ENCODE measurements at places on chromosomes 4 and X.

GRCh38 chrX:55996649-55997048 lies 235.5 kb upstream of the KLF8 start:
- DNase-seq: no peak

- DNase-seq: no peak
Observed at GRCh38 chr4:17370818-17371217, 141.1 kb downstream of the QDPR start.

DNA sequence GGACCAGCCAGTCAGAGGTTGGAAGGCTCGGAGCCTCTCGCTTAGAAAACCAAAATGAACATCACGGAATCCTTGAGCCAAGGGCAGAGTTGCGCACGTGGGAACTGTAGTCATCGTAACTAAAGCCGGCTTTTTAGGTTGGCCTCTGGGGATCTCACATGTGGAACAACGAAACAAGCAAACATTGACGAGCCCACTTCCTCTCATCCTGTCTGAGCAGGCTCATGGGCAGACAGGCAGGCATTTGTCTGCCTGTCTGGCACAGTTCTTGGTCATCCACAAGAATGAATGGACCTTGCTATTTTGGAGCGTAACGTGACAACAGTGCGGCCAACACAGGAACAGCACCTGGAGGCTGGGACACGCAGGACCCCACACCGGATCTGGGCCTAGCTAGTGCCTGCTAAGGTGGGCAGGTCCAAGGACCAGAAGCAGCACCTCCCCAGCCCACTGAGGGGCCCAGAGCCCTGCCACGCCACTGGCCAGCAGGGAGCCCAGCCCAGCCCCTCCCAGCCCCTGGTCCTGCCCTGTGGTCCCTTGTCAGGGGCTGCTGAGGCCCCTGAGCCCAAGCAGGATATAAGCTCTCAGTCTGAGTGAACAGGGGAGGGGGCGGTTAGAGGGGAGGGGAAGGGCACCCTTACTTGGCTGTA lies 9.2 kb upstream of the TREX2 start:
- no peak for DNase-seq

DNA sequence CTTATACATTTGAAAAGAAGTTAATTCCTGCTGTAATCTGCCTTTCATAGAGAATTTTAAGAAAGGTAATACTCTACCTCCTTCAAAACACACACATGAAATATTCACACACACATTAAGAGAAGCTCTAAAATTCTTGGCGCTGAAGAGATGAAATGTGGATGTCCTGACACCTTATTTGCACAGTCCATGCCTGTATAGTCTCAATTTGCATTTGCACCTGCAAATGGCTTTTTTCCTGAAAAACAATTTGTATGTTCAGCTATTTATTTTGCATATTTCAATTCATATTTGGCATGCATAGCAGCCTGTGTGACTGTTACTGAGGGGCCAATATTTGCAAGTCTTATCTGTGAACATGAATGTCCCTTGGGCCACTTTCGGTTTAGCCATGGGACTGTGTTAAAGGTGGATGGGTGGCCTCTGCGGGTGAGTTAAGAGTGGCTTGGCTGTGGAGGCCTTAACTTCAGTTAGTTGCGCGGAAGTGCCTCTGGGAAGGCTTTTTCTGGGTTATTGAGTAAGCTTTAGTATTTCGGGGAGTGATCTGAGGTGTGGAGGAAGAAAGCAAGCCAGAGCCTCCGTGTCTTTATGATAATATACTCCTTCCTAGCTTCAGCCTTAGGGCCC lies 443.3 kb upstream of the FAT1 start:
- DNase-seq: no peak

- DNase-seq: no peak
Observed at GRCh38 chr4:36303426-36304137, 22.2 kb downstream of the DTHD1 start.

- no peak for DNase-seq
Observed at GRCh38 chr4:114875630-114876029, 237.8 kb downstream of the NDST4 start.

- no peak for DNase-seq
Observed at GRCh38 chr4:155616117-155616516, 50.5 kb upstream of the GUCY1A1 start.

- DNase-seq: no peak
Observed at GRCh38 chr4:128606173-128606572, 203.3 kb upstream of the JADE1 start.

DNA sequence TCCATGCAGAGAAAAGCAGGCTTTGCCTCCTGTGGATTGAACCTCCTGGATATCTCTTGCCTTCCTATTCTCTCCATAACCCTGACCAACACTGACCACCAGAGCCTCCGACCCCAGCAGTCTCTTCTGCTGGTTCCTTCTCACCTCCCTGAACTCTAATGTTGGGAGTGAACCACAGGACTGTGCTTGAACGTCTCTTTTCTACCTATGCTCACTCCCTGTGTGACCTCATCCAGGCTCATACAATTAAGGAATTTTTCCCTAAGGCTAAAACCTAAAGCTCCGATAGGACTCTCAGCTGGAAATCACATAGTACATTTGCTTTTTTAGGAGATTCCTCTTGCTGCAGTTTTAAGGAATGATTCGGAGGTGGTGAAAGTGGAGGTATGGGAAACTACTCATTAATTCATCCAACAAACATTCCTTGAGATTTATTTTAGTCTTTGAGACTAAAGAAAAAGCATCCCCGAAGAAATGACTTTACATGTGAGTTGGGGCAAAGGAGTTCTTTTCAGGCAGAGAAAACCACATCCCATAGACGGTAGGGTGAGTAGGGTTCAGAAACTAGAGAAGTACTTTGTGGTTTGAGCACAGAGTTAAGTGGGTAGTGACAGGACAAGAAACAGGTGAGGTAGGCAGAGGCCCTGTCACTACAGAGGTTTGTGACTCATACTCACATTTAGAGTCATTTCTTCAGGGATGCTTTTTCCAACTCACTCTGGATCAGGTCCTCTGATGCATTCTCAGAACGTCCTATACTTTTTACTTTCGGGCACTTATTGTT lies 30.8 kb downstream of the NDNF start:
- no peak for DNase-seq

DNA sequence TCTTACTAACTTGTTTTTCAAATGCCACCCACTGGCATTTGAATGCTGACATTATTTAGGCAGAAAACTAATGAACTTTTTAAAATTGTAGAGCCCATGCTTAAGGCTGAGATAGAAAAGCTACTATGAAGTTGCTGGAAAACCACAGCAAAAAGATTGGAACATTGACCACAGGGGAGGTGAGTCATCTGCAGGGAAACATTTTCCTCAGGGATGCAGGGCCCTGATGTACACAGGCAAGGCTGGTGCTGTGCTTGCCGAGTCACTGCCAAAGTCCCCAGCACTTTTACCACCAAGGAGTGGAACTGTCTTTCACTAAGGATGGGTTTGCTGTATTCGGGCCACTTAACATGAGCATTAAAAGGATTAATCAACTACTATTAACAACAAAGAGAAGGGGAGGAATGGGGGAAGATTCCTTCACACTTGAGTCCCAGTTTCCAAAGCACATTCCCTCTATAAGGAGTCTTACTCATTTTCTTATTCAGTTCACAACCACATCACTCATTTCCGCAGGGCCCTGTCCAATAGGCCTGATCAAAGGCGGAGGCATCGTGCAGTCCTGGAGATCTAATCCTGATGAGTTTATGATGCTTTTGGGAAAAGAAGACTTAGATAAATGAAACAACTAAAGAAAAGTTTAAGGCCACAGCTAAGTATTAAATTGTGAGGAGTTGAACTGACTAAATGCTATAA lies 202.9 kb upstream of the NPY2R start:
- no peak for DNase-seq

GRCh38 chr4:168629566-168629965 lies 132.7 kb downstream of the PALLD start:
- DNase-seq: no peak

DNA sequence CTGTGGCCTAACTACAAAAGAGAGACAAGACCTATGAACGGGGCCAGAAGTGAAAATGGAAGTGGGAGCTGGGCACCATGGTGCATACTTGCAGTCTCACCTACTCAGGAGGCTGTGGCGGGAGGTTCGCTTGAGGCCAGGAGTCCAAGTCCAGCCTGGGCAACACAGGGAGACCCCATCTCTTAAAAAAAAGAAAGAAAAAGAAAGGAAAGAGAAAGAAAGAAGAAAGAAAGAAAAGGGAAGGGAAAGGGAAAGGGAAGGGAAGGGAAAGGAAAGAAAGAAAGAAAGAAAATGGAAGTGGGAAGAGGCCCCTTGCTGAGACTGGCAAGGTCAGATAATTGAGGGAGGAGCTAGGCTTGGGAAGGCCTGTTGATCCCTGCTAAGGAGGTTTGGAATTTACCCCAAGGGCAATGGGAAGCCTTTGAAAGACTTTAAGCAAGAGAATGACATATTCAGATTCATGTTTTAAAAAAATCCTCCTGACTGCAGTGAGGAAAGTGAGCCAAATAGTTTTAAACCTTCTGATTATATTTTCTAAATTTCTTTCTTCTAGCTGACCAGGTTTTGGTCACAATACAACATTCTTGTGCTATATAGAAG lies 17.7 kb upstream of the HERC5 start:
- DNase-seq: no peak

DNA sequence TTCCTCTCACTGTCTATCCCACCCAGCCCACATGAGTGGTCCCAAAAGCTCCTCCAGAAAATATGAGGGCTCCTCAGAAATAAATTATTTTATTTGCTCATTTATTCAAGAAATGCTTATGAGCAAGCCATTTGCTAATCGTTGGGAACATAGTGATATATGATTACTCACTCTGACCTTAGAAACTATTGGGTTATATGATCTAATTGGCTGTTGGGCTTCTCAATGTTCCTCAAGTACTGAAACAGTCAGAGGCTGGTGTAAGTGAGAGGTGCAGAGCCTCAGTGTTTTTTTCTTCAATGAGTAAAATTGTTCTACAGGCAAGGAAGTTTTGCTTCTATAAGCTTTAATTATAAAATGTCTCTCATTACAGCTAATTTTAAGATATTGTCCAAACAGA lies 893.8 kb upstream of the INTU start:
- no peak for DNase-seq

GRCh38 chrX:134236626-134237614 lies at the start of gene CCDC160:
Gene CCDC160 (plus strand): TSS chrX:134237182. CDS start chrX:134244801, 7,619 bp downstream.
- DNase-seq: peak; percentile 22

DNA sequence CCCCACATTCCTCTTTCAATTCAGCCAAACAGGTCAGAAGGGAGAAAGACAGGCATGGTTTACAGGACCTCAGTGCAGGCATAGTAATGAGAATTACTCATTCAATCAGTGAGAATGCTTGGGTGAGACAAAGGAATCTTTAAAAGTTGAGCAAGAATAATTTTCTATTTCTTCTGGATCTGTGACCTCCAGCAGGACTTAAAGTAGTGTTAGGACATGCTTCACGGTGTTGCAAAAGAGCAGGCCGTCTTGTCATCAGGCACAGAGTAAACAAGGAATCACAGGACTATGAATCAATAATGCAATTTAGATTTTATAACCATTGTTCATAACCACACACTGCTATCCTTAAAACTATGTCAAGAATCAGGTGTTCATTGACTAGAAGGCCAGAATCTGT lies 130.6 kb upstream of the GLRA2 start:
- no peak for DNase-seq

DNA sequence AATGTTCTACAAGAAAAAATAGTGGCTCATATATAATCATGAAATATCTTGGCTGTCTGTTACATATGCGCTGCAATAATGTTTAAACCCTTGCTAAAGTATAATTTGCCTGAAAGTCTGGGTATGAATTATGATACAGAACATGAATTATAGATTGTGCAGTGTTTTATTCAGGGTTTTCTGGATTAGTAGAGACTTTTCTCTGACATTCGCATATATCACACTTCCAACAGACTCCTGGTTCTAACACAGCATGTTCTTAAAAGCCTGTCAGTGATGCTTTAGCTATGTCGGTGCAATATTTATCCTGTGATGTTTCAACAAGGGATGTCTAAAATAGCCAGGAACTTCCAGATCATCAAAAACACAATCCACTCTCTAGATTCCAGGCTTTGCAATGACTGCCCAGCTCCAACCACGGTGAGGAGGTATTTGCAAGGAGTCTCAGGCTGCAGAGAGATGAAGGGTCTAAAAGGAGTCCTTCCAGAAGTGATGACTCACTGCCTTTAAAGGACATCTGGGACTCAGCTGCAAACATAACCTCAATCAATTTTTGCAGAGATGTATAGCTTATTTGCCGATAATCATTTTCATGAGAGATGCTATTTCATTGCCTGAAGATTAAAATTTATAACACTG lies 69.4 kb downstream of the RWDD4 start:
- no peak for DNase-seq

- peak; percentile 20 for DNase-seq
Observed at GRCh38 chr4:74793757-74794381, 454 bp downstream of the BTC start.

- DNase-seq: peak; percentile 5
Observed at GRCh38 chr4:173528378-173529321, 1.4 kb downstream of the HAND2 start.

- no peak for DNase-seq
Observed at GRCh38 chr4:17721496-17722355, 59.7 kb downstream of the FAM184B start.

- DNase-seq: no peak
Observed at GRCh38 chrX:11212741-11213140, 80.5 kb upstream of the AMELX start.

- no peak for DNase-seq
Observed at GRCh38 chr4:24640366-24640765, 56.0 kb upstream of the DHX15 start.

DNA sequence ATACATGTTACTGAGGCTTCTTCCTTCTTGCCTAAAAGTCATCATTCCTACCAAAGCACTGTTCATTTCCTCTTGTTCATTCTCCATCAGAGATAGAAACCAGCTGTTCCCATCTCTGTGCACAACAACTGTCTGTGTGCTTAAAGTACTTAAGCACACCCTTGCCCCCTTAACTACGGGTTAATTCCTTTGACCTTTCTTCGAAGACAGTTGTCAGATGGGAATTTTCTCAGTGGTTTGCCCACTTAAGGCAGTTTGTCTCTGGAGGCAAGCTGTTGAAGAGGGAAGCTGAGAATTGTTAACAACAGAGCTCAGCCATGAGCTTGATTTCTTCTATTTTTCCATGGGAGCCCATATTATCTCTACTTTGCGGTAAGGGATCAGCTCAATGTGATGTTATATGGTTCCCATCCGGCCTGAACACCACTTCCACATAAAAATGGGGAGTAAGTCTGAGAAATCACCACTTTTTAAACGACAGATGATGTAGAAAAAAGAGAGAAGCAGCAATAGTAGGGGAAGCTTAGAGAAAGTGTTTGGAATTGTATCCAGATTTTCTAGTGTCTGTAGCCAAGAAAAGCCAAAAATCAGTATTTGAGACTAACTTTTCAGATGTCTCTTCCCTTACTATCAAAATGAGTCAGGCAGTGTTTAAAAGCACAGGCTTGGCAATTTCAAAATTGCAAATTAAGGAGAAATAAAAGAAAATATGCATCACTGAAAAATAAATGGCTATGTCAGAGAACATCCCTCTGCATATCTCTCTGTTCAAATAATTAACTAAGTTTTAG lies 194.4 kb downstream of the SLIT2 start:
- DNase-seq: no peak

DNA sequence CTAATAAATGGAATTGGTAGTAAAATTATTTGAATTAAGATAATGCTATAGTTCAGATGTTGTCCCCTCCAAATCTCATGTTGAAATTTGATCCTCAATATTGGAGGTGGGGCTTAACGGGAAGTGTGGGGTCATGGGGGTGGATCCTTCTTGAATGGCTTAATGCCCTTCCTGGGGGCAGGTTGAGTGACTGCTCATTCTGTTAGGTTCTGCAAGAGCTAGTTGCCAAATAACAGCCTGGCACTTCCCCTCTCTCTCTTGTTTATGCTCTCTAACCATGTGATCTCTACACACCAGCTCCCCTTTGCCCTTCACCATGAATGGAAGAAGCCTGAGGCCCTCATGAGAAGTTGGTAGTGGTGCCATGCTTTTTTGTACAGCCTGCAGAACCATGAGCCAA lies 724.8 kb upstream of the FTHL17 start:
- DNase-seq: no peak

- no peak for DNase-seq
Observed at GRCh38 chr4:152950402-152951274, 14.5 kb downstream of the FHDC1 start.

All from HuH-7.5 (cell line).